ENCODE measurements at places on chromosomes 11 and 22.

GRCh38 chr11:6599449-6599848 lies 4.0 kb downstream of the RRP8 start:
- DNase-seq, result no peak

- no peak for DNase-seq
These were observed 2.5 kb downstream of the WNT7B start for GRCh38 chr22:45974498-45974897.

DNA sequence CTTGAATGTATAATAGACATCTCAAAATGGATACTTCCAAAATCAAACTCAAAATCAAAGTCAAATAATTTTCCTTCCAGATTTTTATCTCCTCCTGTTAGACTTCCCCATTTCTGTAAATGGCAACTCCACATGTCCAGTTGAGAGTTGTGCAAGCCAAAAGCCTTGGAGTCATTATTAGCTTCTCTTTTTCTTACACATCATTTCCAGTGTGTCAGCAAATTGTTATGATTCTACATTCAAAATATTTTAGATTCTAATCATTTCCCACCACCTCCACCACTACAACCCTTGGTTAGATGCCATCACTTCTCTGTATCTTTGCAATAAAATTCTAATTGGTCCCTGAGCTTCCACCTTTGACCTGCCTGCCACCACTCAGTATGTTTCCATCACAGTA lies 155.7 kb downstream of the CNTN5 start:
- no peak for DNase-seq

DNA sequence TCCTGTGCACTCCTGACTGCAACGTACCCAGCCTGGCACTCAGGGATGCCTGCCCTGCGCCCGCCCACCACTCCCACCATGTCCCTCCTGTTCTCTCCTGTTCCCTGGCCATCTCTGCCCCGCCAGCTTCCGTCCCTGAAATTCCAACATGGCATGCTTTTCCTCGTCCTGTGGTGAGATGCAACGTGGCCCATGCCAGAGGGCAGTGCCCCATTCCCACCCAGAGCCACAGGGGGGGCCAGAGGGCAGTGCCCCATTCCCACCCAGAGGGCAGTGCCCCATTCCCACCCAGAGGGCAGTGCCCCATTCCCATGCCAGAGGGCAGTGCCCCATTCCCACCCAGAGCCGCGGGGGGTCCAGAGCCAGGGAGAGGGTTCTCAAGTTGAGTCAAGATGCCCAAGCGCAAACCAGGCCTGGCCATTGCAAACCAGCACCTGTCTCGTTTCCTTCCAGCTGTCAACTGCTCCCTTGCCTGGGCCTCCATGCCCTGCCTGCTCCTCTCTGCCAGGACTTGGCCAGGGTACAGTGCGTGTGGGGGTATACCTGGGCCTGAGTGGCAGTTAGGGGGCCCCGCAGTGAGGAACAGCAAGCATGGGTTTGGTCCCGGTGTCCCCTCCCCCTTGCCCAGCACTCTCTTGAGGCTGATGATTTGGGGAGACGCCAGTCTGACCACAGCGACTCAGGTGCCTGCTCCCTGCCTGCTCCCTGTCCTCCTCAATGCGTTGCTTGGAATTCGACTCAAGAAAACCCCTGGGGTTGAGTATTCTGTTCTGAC lies 14.6 kb downstream of the B3GAT1 start:
- DNase-seq, result no peak

DNA sequence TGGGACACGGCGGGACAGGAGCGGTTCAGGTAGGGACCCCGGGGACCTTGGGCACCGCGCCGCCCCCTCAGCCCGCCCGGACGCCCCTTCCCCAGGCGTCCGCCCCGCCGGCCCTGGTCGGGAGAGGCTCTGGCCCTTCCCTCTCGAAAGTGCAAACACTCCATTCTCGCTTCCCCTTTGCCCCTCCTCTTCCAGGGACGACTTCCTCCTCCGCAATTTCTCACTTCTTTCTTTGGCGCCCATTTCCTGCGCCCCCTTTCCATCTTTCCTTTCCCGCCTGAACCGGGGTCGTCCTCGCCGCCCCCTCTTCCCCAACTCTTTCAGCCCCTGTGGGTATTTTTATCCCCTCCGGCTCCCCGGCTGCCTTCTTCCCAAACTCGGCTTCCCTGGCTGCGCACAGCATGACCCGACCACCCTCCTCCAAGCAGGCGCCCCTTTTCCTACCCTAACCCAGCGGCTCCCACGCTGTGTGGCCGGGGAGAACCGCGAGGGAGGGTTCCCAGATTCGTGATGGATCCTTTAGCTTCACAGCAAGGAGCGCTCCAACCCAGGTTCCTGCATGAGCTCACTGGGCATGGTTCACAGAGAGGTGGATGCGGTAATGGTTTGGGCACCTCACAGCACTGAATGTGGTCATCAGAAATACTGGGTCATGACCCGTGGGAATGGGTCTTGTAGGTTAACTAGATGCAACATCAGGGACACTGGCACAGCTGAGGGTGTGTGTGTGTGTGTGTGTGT lies 689 bp downstream of the RAB39A start:
- no peak for DNase-seq

DNA sequence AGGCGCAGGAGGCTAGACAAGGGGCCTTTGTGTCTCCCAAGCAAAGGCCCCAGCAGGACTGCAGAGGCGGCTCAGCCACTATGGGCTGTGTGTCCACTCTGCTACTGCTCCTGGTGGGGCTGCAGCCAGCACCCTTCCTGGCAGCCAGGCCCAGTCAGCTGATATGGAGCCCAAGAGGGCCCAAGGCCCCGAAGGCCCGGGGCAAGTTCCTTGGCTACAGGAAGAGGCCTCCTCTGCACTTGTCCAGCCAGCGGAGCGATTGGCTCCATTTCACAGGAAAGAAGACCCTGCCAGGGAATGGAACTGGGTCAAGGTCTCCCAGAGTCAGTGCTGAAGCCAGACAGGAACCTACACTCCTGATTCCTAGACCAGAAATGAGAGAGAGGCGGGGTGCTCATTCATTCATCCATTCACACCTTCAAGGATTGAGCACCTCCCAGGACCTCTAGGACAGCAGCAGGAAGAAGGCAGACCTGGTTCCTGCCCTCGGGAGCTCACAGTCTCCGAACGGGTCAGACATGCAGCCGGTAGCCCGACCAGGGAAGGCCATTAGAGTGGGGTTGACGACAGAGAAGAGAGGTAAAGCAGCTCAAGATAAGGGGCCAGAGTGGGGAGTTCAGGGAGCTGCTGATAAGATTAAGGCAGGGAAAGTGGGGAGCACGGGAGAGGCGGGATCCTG lies 811 bp upstream of the P2RY2 start:
- no peak for DNase-seq

DNA sequence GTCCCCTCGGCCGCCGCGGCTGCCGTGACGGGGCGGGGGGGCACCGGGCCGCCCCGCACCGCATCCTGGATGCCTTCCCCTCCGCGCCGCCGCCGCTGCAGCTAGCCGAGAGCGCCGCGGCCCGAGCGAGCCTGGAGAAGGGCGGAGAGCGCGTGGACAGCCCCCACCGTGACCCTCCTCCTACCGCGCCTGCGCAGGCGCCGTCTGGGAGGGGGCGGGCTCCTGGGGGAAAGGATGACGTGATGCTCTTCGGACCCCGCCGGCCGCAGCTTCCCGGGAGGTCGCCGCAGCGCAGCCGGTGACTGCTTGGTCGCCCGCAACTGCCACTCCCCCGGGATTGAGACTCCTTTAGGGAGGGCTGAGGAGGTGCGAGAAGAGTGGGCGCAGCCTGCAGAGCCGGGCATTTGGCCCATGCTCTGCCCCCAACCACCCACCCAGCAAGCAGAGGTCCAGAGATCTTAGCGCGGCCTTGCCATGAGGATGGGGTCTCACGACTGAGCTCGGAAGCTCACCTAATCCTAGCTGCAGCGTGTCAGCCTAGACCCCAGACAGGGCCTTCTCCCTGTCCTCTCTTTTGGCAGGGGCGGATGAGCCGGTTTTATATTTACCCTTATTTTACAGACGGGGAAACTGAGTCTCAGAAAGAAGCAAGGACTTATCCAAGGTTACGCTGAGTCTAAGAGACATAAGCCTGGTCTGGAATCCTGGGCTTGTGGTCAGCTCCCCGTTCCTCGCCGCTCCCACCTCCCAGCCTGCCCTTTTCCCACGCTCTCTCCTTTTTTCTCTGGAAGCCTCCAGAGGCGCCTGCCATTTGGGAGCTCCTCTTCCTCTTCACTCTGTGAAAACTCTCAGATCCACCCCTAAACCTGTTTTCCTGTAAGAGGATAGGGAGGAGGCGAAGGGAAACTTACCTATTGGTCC lies at the start of gene DENND5A:
TSS of gene DENND5A (minus strand) at position 140 of the 921 bp plus-strand sequence. CDS start 281 bp downstream, outside the sequence.
- DNase-seq, result no peak

DNA sequence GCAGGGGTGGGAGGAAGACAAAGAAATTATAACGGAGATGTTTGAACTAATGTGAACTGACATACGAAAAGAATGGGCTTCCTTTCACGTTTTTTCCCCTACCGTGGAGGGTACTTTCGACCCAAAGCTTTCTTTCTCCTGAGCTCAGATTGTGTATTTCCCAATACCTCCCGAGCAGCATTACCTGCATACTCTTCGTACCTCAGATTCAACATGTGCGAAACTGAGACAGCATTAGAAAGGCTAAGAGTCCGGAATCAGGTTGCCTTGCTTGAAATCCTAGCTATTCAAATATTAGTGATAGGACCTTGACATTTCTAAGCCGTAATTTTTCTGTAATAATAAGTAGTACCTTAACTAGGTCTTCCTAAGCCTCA lies 778 bp upstream of the PAK1 start:
- DNase-seq, result no peak

DNA sequence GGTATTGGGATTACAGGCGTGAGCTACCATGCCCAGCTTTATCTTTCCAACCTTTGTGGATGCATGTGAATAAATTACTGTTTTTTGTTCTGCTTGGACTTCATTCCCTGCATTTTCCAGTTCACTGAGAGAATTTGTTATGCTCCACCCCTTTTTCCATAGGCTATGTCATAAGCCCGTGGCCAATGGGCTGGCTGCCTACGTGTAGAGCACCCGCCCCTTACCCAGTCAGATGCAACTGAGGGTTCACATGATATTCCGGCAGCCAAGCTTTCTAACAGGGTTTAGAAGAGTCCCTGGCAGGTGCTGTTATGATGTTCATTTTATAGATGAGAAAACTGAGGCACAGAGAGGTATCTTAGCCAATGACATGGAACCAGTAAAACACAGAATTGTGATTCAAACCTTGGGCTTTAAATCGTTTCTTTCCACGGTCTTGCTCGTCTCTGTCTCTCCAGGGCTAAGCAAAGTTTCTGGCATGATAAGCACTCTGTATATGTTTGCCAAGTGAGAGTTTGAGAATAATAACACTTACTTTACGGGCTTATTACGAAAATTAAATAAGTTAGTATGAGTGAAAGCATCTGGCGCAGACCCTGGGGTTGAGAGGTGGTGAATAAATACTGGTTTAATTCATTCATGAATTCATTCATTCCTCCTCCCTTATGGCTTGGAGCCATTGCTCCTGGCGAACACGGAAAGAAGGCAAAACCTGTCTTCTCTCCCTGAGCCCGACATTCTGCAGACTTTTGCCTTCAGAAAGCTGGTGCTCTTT lies 42.4 kb upstream of the RASD2 start:
- no peak for DNase-seq

- DNase-seq, result no peak
These were observed 302.6 kb downstream of the KIRREL3 start for GRCh38 chr11:126697936-126698335.

GRCh38 chr11:71459767-71460320 lies 6.8 kb downstream of the NADSYN1 start:
- DNase-seq, result no peak

- no peak for DNase-seq
These were observed 240.6 kb downstream of the ETS1 start for GRCh38 chr11:128346804-128347203.

- DNase-seq, result no peak
These were observed 1077.4 kb downstream of the BRD1 start for GRCh38 chr22:48750282-48750681.

GRCh38 chr22:40791241-40791640 lies 27.9 kb downstream of the SLC25A17 start:
- no peak for DNase-seq

- no peak for DNase-seq
These were observed 29.0 kb downstream of the FBLN1 start for GRCh38 chr22:45531441-45532234.

DNA sequence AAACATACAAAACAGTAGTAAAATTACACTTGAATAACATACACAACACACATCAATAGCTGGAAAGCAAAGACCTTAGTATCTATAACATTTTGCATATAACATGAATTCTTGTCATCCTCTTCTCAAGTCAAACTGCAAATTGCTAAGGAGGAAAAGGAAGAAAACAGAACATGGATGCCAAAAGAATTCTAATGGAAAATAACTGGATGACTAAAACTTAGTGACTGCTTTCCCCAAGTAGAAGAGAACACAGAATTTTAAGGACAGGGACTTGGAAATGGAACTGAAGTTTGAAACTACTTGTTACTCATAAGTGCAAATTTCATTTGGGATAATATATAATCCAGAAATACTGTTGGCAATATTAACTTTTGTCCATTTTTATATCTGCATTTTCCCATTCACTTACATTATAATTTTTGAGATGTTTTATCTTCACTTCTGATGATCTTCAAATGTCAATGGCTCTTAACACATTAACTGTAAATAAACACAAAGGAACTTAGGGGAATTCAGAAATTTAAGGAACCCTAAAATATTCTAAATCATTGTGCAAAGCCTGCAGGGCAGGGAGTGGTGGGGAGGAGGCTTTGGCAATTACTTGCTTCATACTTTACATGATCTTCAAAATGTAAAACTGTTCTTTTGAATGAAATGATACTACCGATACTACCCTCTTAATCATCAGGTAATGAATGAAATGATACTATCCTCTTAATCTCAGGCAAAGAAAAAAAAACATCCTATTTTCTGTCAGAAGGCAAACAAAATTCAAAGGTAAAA lies 9.9 kb downstream of the MTMR2 start:
- no peak for DNase-seq

DNA sequence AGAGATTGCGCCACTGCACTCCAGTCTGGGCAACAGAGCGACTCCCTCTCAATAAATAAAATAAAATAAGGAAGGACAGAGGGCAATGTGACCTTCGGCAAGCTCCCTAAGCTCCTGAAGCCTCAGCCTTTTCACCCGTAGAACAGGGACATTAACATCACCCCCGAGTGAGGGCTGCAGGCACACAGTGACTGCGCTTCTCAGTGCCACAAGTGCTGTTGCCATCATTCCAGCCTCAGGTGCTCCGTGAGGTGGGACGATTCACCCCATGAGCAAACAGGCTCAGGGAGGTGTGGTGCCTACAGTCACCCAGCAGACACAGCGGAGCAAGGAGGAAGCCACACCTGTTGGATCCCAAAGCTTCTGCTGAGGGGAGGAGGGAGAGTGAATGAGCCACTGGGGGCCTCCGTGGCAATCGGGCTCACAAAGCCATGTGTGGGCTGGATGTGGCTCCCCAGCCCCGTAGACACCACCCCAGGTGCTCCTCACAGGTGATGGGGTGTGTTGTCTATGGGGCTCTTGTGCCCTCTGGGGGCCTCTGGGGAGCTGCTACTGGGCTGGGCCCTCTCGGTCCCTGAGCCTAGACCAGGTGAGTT lies 9.1 kb upstream of the TCF20 start:
- DNase-seq, result no peak

GRCh38 chr11:114130115-114130576 lies 70.6 kb downstream of the ZBTB16 start:
- DNase-seq, result peak; percentile 91

GRCh38 chr11:70176940-70177689 lies 26.0 kb upstream of the FADD start:
- no peak for DNase-seq

- no peak for DNase-seq
These were observed 6.6 kb upstream of the FLI1 start for GRCh38 chr11:128687321-128687720.

Measured in LNCaP clone FGC (cell line).